ENCODE measurements at places on chromosomes 5 and 9.
A peak's percentile ranks its signal among the peaks of the same experiment; 100 is the strongest.

GRCh38 chr9:137087409-137087925 is 682 bp downstream of the MAN1B1 start:
- no peak for DNase-seq

DNA sequence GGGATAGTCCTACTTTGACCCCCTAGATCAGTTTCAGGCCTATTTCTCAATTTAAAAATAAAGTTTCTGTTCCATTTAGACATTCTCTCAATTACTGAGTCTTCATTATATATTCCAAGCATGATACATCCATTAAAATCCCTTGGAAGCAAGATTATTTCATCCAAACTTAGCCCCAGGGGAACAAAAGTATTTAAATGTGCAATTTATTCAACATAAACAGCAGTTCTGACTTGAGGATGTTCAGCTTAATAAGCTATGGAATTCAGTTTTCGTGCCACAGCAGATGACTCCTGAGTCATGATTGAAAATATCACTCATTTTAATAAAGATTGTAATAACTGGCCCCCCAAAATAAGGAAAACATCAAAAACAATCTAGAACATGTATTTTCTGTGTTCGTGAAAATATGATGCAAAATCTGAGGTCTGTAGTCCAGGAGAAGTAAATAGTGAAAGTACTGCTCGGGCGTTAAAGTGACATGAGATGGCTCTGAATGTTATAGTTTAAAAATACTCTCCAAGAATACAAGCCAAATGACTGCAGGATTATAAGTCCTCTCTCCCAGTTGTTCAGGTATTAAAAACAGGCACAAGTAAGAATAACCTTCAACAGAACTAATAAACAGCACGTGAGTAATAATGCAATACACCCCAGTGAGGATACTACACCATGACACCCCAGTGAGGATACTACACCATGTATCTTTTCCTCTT is 67.1 kb downstream of the RETREG1 start:
- DNase-seq = no peak

DNA sequence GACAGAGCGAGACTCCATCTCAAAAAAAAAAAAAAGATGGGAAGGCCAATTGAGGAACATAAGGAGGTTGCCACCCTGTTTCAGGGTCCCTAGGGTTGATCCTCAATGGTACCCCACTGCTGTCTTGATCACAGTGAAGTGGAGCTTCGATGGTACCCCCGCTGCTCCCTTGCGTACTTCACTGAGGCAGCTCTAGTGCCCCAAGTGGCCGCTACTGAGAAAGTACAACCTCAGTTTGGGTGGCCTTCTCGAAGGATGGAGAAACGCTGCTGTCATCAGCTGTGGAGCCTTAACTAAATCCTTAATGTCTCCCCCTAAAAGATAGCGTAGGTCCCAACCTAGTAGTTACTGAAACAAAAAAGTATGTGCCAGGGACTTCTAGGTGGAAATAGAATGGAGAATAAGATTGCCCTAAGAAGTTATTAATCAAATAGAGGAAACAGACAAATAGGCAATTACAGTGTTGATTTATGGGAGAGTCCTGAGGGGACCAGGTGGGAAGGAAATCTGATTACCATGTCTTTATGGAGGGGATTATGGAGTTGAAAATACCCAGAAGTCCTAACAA is 6.3 kb downstream of the TESK1 start:
- DNase-seq = peak; percentile 72

- no peak for DNase-seq
These were observed 116.7 kb downstream of the WDR70 start for GRCh38 chr5:37495668-37496347.

DNA sequence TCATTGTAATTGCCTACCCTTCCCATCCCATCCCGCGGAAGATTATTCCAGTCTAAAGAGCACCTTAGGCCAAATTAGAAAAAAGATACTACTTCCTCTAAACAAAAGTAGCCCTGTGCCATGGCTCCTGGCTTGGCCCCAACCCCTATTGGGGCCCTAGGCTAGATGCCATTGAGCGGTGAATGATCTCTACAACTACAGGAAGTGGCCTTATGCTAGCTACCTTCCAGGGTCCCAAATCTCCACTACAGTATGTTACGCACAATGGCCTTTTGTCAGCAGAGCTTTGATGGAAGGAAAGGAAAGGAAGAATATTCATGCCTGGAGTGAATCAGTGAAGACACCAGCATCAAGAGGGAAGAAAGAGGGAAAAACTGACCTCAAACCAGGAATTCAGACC is 73.3 kb upstream of the OSMR start:
- no peak for DNase-seq

GRCh38 chr5:132223861-132224260 is 3.8 kb downstream of the P4HA2 start:
- no peak for DNase-seq

DNA sequence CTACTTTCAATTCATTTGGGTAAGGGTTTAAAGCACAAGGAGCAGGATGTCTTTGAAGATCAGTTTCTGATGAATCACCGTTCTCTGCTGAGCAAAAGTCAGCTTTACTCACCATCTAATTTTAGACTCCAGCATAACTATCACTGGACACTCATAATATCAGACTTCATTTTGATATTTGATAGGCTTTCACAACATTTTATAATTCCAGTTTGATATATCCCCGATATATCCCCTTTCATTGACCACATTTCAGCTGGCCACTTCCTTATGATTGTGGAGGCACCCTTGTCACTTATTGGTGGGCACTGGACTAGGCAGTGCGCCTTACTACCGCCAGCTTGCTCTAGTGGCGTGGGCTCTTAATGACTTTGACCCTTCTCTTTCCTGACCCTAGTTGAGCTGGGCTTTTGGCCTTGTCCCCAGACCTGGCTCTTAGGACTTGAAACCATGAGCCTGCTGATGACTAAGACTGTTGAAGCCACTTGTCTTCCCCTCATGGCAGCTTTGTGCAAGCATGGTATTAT is 46.8 kb downstream of the CYSTM1 start:
- no peak for DNase-seq

- DNase-seq = no peak
These were observed 306.8 kb downstream of the ZNF608 start for GRCh38 chr5:124439609-124440008.

DNA sequence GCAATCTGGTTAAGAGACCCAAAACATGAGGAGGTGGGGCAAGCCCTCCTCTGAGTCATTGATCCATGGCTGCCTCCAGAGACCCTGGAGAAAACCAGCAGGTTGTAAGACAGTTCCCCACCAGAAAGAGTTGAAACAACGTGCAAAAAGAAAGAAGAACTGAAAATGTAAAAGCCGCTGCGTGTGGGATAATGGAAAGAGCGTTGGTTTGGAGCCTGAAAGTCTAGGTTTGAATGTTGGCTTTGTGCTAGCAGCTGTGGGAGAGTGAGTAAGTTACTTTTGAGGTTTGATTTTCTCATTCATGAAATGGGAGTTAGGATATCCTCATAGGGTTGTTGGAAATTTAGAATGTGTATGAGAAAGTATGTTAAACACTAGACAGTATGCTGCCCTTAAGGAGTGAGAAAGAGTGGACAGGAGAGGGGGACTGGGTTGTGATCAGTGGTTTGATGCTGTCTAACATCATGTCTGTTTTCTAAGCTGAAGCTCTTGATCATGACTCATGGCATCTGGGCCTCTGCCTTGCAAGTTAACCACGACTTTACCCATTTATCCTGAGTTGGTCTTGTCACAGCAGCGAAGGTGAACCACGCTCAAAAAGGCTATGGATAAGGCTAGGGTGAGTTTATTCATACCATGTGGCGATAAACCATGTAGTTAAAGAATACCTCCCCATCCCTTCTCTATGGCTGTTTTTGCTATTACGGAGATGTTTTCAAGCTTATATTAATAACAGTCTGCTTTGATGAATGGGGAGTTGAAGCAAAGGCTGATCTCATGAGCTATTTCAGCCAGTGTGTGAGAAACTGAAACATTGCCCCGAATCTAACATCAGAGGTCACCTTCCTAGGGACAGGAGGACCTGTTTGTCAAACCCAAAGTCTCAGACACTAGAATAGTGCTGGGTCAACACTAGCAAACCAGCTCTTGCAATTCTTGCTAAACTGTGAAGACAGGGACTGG is 41.3 kb downstream of the ZNF366 start:
- no peak for DNase-seq

DNA sequence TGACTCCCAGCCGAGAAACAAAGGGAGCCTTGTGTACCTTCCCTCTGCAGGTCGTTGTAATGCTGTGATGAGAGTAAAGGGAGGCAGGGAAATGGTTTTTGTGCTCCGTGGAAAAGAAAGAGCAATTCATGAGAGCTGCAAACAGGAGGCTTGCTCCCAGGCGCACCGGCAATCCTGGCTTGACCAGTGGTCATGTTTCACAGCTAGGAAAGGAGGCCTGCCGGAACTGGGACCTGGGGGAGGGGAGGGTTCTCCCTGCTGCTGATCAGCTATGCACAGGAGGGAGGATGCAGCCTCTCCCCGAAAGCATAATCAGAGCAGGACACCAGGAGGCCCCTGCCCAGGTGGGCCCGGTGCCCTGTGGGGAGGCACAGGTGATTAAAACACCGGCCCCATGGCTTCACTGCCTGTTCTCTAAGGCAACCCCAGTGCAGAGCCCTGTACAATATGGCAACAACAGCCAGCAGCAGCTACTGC is 131.3 kb downstream of the ZDHHC21 start:
- no peak for DNase-seq

GRCh38 chr5:135160036-135160675 is 126.1 kb upstream of the PITX1 start:
- DNase-seq = no peak

DNA sequence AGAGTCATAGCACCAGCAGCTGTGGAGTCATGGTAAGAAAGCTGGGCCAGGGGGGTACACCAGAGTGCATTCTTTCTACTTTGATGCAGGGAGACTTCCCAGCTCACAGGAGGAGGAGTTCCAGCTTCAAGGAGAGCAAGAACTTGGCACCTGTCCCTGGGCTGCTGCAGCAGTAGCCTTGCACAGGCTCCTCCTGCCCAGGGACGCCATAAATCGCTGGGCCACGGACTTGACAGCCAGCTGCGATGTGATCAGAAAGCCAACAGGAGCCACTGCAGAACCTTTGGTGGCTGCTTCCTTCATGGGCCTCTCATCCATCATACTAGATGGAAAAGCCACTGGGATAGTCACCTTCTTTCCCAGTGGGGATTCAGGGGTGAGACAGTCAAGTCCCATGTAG is 234.7 kb downstream of the NMUR2 start:
- DNase-seq = no peak

GRCh38 chr5:9924614-9925013 is 294.5 kb upstream of the TAS2R1 start:
- DNase-seq = no peak

DNA sequence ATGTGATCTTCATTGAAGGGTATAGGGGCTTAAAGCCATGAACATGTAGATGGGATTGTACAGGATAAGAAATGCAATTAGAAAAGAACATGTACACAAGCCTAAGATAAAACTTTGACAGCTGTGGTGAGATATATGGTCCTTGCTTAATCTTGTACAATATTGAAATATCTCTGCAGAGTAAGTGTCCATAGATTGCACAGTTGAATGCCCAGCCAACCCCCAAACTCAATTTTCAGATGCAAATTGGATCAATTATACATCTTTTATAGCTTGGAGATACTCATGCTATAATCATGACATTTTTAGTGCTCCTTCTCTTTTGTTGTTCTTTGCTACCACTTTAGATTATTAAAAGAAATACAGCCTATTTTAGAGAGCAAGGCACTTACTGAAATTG is 59.5 kb upstream of the CHSY3 start:
- DNase-seq = no peak

GRCh38 chr9:19615036-19615624 is 173.7 kb downstream of the SLC24A2 start:
- no peak for DNase-seq

DNA sequence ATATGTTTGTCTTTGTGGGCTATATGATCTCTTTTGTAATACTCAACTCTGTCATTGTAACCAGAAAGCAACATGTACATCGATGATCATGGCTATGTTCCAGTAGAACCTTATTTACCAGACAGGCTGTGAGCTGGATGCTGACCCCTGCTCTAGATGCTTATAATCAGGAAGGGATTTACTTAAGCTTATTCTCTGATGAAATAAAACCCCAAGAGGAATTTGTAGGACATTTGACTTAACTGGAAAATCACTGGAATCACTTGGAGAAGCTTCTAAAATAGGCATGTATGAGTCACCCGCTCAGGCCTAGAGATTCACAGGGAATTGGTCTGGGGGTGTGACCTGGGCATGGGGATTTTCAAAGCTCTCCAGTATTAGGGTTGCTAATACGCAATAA is 285.8 kb upstream of the ZNF608 start:
- no peak for DNase-seq
